HTR-8/SVneo (cell line): ENCODE measurements at places on chromosomes 13 and 19.

- no peak for DNase-seq
Observed at GRCh38 chr13:113547238-113547971, 37.1 kb upstream of the TFDP1 start.

- DNase-seq: peak; percentile 1
Observed at GRCh38 chr13:65638572-65639168, 1591.5 kb downstream of the PCDH9 start.

GRCh38 chr13:51614350-51614786, 30.1 kb downstream of the WDFY2 start:
- no peak for DNase-seq

GRCh38 chr19:480016-480855, 16.1 kb upstream of the MADCAM1 start:
- no peak for DNase-seq

DNA sequence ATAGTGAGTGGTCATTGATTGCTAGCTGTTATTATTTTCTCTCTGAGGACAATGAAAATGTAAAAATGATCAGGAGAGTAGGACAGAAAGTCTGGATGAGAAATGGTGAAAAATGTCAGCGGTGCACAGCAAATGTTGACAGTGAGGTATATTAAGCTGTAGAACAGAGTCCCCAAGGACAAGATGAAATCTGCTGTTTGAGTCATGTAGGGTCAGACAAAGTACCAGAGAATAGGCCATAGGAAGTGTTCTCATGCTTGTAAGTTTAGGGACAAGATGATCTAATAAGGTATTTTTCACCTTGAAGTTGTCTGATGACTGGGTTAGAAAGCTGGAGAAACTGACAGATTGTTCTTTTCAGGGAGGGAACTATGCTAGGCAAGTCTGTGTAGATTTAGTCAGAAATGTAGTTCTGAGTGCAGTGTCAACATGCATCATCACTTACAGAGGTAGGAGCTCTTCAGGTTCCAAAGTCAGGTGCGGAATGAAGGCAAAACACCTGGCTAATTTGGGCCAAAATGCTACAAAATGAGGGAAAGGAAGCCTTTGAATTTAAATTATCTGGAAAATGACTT, 369.3 kb downstream of the DLEU7 start:
- no peak for DNase-seq

DNA sequence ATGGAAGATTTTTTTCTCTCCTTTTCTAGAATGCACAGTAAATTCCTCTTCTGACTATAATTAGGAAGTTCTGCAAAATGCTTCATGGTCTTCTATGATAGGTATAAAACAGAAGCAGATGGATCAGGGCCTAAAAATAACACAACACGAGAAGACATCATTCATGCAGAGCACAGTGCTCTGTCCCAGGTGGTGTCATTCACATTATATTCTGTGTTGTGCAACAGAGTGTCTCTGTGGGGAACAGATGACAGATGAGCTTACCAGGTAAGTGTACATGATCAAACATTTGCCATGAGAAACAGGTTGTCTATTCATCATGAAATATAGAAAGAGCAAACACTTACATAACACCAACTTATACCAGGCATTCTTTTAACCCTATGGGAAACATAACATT, 288.3 kb downstream of the KCTD12 start:
- no peak for DNase-seq

- no peak for DNase-seq
Observed at GRCh38 chr19:19649580-19649995, 6.1 kb upstream of the GMIP start.

DNA sequence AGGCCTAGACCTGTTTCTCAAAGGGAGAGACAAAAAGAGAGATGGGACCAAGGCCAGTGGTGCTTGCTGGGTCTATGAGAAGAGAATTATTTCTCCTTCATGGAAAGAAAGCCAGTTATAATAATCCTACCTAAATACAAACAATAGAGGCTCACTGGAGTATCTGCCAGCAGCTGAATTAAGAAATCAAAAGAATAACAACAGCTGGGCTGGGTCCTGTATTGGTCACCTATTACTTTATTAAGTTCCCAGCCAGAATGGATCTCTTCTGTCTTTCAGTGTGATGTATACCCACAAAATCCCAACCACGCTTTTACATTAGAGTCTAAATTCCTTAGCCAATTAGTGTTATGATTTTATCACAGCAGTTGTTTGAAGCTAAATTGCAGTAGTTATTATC, 297.8 kb upstream of the DACH1 start:
- DNase-seq: no peak

DNA sequence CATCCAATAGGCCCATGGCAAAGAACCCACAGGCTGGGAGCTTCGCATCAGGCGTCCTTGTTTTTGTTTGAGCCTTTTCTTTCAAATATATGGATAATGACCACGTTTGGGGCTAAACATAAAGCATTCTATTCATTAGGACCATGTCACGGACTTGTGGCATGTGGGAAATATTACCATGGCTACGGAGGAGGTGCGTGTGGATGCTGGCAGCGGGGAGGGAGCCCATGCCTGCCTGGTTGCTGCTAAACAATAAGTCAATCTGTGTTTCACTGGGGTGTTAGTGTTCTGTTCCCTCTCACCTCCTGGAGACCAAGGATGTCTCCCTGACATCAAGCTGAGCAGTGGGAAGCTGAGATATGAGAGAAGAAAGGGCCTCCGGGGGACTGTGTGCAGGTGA, 121.1 kb downstream of the IRS2 start:
- no peak for DNase-seq
